ENCODE measurements at places on chromosomes 11 and 22.

- DNase-seq: no peak
Measured at GRCh38 chr22:19176732-19177131, 1.8 kb downstream of the SLC25A1 start.

DNA sequence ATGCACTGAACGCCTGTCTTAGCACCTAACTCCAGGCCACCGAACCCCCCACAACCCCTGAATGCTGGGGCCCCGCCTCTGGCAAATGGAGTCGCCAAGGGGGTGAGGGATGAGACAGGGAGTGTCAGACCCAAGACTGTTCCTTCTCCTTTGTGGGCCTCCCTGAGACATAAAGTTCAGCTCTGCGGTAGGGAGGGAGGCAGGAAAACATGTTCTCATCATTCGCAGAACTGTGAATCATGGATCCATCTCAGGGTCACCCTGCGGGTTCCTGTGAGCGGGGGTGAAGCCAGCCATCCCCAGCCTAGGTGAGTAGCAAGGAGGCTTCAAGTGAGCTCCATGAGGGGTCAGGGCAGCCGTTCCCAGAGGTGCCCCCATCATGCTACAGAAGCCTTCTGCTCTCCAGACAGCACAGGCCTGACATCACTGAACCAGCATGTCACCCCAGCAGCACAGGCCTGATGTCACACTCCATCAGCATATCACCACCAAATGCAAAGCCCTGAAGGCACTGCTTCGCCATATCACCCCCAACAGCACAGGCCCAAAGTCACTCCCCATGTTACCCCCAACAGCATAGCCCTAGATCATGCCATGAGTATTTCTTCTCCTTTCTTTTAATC, 27.2 kb downstream of the TMPRSS6 start:
- no peak for DNase-seq

DNA sequence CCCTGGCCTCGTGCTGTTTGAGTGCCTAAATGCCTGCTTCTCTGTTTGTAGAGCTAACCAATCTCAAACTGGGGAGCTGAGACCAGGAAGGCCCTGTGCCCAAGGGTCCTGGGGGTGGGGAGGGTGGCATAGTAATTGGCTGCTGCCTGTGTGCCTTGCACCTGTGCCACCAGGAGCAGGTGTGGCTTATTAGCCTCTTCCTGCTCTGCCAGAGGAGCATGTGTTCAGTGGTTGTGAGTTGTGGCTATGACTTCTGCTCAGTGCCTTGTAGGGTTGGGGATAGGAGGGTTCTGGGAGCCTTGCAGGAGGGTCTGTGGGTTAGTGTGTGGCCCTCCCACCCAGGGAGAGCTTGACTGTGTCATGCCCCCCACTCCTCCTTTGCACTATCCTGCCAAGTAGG, 109.2 kb downstream of the ZBTB16 start:
- DNase-seq: no peak

GRCh38 chr22:19117111-19117512, 5.1 kb downstream of the DGCR2 start:
- DNase-seq: no peak

DNA sequence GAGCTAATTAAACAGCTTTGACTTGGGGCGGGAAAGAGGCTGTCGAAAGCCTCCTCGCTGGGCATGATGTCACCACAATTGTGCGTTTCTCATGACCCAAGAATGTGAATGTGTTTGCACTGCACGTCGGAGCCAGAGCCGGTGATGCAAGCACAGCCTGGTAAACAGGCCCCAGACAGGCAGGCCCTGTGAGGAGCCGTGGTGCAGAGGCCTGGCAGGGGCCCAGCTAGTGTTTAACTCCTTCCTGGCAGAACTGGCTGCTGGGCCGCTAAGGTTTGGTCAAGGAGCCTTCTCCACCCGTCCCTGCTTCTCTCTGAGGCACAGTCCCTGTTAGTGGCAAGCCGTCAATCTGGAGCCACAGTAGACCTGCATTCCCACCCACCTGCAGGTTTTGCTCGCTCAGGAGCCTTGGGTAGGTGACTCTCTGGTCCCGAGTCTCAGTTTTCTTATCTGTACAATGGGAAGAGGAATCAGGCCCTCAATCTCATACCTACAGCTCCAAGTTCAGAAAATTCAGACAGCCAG, 25.4 kb upstream of the SMTN start:
- no peak for DNase-seq

GRCh38 chr11:83073258-83073657, 1.6 kb upstream of the RAB30 start:
- DNase-seq: no peak

- no peak for DNase-seq
Measured at GRCh38 chr11:34495239-34495723, 18.3 kb downstream of the ELF5 start.

- no peak for DNase-seq
Measured at GRCh38 chr11:123640029-123640428, 14.4 kb downstream of the SCN3B start.

Data from stimulated activated CD8-positive, alpha-beta memory T cell treated with anti-CD3 and anti-CD28 coated beads, Interleukin-7, amount 100 ng/mL, for 48 hours (primary cell).